ENCODE measurements at places on chromosomes 5 and 9. TPM values are rescaled to one million over a fixed set of nuclear protein-coding genes. Genes with fewer than 3 reads are reported as not detected.

DNA sequence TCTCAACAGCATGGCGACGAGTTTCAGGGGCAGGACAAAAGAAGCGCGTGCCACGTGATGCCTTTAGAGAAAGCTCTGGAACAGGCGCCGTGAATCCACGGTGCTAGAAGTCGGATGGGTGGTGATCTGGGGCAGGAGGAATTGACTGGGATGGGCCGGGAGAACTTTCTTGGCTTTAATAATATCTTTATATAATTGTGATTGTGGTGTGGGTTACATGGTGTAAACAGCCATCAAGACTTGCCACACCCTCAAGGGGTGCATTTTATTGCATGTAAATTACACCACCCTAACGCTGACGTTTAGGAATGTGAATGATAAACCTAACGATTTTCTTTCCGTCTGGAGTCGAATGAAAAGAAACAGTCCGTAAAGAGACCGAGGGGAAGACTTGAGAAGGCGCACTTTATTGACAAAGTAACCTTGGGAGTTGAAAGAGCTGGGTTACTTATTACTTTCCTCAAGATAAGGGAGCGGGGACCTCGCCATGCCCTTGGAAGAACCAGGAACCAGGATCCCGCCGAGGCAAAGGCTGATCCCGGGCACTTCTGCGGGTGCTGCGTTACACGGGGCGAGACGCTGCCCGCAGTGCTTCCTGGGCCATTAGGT, 8.5 kb downstream of the NRARP start:
- DNase-seq, result no peak

- no peak for DNase-seq
These were observed 20.9 kb downstream of the WHRN start for GRCh38 chr9:114484215-114484853.

DNA sequence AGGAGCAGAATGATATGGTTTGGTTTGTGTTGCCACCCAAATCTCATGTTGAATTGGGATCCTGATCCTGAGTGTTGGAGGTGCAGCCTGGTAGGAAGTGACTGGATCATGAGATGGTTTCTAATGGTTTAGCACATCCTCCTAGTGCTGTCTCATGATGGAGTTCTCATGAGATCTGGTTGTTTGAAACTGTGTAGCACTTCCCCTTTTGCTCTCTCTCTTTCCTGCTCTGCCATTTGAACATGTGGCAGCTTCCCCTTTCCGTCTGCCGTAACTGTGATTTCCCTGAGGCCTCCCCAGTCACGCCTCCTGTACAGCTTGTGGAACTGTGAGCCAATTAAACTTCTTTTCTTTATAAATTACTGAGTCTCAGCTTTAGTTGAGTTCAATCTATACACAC, 756.8 kb upstream of the CDH6 start:
- no peak for DNase-seq

DNA sequence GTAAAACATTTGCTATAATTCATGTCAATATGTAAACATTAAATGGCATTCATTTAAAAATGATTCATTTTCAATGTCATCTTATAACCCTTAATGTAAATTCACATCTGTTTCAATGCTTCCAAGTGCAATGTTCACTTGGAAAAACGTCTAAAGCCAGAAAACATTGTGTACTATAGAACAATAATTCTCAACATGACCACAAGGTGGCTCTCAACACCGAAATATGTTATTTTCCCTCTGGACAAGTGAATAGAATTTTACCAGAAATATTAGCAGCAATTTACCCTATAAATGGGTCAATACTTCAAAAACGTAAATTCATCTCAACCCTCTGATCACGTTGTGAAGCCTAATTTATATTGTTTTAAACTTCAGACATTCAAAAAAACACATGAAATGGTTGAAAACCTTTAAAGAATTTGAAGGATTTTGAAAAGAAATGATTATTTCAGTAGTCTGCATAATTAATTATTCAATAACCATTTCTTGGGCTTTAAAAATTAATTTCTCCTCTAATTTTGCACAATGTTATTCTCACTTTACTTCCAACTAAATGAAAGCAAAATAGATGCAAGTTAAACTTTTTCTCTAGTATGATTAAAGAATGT, 11.0 kb downstream of the CDH10 start:
- DNase-seq, result peak; percentile 77

Gene ALDH1A1
- polyA plus RNA-seq, result 10.4 TPM

Gene ACOT12
- 0.17 TPM for polyA plus RNA-seq

Measured in muscle of back (tissue), 13 donors.